Hematopoietic multipotent progenitor cell (in vitro differentiated cells): ENCODE measurements at places on chromosomes 13 and 19.

GRCh38 chr19:32349724-32350470, 4.5 kb downstream of the ZNF507 start:
- DNase-seq: no peak

DNA sequence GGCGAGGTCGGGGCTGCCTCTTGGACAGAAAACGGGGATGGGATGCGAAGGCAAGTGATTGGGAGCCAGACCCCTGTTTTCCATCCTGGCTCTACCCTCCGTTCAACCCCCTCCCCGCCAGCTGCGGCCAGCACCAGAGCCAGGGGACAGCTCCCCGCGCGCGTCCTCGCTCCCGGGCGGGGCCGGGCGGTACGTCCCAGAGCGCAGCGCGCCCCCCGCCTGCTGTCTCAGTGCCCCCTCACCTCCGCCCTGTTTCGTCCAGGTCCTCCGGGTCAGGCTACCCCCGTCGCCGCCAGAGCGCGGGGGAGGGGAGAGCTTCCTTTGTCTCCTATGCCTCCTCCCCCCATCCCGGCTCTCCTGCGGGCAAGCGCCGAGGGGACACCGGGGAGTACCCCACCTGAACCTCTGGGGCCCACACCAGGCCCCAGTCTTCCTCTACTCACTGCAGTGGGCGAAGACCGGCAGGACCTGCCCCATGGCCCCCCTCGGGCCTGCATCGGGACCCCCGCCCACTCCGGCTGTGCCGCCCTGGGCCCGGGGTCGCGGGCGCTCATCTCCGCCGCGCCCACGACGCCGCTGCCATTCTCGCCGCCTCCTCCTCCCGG, 396 bp downstream of the RTN2 start:
- no peak for DNase-seq

- DNase-seq: no peak
Observed at GRCh38 chr19:1151037-1151724, 22.9 kb downstream of the SBNO2 start.

- DNase-seq: no peak
Observed at GRCh38 chr13:85729296-85729695, 69.9 kb downstream of the SLITRK6 start.

- DNase-seq: no peak
Observed at GRCh38 chr13:37241786-37242185, 136.3 kb upstream of the CSNK1A1L start.

DNA sequence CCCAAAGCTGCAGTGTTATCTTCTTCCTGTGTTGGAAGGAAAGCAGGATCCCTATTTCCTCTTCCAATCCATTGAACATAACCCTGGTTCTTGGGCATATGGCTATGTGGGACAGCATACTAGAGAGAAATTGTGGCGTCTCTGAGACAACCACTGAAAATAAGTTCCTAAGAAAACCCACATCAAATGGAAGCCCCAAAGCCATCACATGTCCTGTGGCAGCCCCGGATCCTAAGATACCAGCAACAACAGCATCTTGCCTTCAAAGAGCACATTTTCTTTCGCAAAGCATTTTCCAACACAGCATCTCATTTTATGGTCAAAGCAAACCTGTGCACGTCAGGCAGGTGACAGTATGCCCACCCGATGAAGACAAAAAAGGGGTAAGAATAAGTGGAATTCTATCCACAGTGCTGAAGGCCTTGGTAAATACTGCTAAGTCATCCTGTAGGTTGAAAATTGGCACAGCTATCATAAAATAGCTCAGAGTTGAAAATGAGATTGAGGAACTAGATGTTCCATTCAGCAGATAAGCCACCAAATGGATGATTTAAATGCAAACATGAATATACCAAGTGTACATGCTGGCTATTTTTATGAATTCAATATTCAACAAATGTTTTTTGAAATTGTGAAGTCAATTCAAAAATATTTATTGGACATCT, 232.2 kb downstream of the DLEU7 start:
- no peak for DNase-seq

GRCh38 chr19:51739466-51740213, 12.0 kb downstream of the FPR1 start:
- DNase-seq: no peak
